ENCODE measurements at places on chromosomes 3 and 15.

DNA sequence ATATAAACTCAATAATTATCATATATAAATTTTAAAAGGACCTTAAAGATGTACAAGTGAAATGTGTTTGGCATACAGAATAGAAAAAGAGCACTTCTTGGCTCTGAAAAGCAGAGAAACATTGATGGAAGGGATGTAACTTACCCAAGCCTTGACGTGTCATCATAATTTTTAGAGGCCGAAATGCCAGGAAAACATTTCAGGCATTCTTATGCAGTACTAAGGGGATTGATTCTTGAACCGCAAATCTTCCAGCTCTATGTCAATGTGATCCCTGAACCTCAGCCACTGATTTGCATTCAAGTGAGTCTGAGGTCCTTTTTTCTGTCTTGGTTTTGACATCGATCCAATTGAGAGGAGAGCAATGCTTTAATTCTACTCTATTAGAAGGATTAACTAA, 97.8 kb downstream of the CLDN1 start:
- no peak for DNase-seq

DNA sequence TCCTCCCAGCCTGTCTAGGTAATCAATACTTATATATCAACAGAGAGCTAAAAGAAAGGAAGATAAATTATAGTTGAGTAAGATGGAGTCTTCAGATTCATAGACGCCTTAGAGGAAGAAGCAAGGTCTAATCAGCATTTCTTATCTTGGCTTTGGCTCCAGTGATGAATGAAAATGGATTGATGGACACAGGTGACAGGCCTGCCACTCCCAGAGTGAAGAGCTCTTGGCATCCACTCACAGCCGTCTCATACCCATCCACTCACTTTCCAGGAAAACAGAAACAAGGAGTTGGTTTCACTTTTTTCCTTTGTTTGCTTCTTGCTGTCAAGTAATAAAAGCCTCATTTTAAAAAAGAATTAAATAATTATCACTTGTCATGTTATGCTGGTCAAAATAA, 168.2 kb downstream of the MFSD1 start:
- DNase-seq = no peak

GRCh38 chr3:131072099-131072559, 45.5 kb downstream of the NEK11 start:
- DNase-seq = no peak

- DNase-seq = no peak
Observed at GRCh38 chr3:105343991-105344390, 22.7 kb upstream of the ALCAM start.

GRCh38 chr3:122794779-122795673, at the start of gene SLC49A4:
Gene SLC49A4, plus strand, starts transcription at chr3:122795069. Its CDS starts 124 bp downstream, at chr3:122795193.
- peak; percentile 93 for DNase-seq

- DNase-seq = no peak
Observed at GRCh38 chr3:127440384-127440783, 150.1 kb downstream of the TPRA1 start.

GRCh38 chr15:65285291-65286068, 1.2 kb downstream of the PARP16 start:
- no peak for DNase-seq

GRCh38 chr3:194328053-194328657, 23.0 kb downstream of the CPN2 start:
- peak; percentile 68 for DNase-seq

GRCh38 chr15:41416128-41416741, 660 bp upstream of the RTF1 start:
- DNase-seq = no peak

DNA sequence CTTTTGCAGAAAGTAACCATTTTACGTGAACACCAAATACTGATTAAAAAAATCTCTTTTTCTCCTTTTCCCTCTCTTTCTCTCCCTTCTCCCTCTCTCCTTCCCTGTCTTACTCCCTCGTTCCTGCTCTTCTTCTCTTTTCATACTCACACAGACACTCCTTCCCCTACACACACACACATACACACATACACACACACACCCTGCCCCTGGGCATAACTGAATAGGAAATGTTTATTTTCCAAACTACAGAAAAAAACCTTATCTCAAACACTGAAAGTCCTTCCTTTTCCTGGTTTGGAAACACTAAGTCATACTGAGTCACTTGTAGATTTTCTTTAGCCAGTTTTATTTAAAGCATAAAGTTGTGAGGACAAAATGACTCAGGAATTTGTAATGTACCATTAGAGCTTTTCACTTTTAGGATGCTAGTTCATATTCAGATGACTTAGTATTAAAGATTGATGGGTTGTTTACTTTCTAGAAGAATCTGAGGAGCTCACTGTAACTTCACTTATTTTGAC, 62.4 kb downstream of the MBNL1 start:
- DNase-seq = peak; percentile 95

- no peak for DNase-seq
Observed at GRCh38 chr3:24174614-24175013, 229.5 kb downstream of the NR1D2 start.

- no peak for DNase-seq
Observed at GRCh38 chr3:66483006-66483405, 17.8 kb downstream of the LRIG1 start.

GRCh38 chr3:125043599-125044151, 12.1 kb downstream of the HEG1 start:
- DNase-seq = no peak

DNA sequence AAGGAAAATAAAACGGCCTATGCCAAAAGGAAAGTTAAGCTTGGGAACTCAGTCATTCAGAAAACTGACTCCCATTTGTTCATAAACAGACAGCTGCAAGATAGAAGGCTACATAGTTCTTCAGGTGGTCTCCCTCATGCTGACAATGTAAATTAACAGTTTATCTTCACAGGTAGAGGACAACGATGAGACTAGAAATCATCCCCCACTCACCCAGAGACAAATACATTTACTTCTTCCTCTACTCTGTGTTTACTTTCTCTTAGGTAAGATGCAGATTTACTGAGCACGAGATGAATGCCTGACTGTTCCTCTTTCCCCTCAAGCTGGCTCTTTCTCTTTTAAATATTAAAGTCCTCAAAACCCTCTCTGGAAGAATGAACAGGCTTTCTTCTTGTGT, 117.6 kb upstream of the UBP1 start:
- no peak for DNase-seq

DNA sequence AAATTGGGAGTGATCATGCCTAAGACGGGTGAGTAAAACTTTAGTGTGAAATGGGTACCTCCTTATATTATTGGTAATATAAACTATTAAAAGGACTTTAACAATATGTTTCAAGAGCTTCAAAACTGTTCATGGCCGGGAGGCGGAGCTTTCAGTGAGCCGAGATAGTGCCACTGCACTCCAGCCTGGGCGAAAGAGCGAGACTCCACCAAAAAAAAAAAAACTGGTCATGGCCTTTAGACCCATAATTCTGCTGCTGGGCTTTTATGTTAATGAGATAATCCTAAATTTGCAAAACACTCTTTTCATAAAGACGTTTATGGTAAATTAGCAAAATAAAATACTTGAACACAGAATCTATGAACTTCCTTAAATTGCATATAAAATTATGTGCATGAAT, 22.8 kb downstream of the TRPC1 start:
- DNase-seq = no peak

DNA sequence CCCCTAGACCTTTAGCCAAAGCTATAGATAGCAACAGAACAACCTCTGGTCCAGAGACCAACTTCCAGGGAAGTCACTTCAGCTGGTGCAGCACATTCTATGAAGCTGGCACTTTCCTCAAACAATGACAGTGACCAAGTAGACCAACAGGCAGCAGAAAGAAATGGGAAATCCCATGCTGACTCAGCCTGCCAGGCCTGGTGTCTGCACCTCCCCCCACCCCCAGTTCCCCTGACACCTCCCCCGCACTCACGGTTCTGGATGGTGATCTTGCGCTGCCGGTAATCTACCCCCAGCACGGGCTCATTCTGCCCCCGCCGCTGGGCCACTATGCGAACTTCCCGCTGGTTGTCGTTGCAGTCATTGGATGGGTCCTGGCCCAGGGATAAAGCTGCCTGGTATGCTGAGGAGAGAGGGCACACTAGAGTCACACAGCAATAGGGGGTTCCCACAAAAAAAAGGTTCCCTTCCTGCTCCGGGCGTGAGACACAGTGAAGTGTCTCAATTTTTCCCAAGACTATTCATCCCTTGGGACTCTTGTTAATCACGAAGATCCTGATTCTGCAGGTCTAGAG, 17.0 kb downstream of the ILDR1 start:
- DNase-seq = no peak

DNA sequence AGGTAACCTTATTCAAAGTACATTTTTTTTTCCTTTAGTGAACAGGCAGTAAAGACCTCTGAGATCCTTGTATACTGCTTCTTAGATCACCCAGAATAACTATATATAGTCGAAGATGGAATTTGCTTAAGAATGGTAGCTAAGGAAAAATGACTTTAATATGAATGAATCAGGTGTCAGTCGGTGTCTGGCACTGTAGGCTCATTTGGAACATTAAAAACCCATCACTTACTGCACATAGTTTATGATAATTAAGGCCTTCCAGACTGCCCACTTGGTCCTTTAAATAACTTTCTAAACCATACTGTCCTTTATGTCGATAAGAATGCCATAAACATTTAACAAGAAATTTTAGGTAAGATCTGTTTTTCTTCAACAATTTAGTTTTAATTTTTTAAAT, 981.8 kb downstream of the ROBO2 start:
- DNase-seq = no peak

DNA sequence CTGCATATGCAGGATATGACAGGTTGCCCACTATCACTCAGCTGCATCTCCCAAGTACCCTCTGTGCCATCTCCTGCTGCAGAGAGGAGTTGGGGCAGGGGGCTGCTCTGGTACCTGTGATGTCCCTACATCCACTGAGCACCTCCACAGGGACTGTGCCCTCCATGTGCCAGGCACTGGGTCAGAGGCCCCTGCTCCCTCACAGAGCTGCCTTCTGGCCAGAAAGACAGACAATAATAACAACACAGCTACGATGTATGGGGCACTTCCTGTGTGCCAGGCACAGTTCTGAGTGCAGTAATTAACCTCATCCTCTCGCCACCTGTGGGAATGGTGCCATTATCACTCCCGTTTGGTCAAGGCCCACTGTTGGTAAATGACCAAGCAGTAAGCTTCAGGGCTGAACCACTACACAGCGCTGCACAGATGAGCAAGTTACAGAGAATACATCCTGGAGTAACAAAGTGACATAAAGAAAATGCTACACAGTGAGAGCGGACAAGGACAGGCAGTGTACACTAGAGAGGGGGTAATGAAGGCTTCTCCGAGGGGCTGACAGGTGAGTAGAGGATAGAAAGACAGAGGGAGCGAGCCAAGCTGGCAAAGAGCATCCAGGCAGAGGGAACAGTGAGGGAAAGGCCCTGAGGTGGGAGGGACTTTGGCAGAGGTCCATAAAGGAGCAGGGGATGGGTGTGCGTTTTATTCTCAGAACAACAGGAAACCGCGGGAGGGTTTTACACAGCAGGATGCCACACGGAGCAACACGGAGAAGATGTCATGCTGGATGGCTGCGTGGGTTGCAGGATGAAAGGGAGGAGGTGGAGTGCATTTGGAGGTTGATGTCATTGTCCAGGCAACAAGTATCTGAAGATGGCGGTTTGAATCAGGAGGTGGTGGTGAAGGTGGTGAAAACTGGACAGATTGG, 13.6 kb downstream of the WNT7A start:
- no peak for DNase-seq

- DNase-seq = no peak
Observed at GRCh38 chr3:136353461-136353860, 103.3 kb downstream of the PCCB start.

DNA sequence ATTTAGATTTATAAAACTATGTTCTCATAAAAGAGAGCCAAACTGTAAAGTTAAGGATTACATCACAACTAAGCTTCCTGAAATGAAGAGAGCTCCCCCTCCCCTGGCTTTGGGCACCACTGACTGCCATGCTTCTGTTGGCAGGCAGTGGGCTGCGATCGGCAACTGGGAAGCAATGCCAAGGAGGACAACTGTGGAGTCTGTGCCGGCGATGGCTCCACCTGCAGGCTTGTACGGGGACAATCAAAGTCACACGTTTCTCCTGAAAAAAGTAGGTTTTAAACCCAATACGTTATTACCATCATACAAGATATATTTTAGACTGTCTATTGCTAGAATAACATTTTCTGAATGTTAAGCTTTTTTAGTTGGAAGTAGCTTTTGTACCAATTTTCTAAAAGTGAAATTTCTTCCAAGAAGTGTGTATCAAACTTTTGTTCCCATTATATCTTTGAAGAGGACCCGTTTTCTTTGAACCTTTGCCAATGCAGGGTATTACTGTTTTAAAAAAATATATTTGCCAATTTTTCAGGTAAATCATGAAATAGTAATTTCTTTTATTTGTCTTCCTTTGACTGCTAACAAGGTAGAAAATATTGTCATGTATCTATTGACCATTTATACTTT, 184.1 kb downstream of the ADAMTSL3 start:
- DNase-seq = no peak

GRCh38 chr3:188298585-188298984, 144.6 kb downstream of the LPP start:
- no peak for DNase-seq
